Uterus (tissue), 4 donors: ENCODE measurements at places on chromosomes 5 and 9. TPM values are rescaled to one million over a fixed set of nuclear protein-coding genes. Genes with fewer than 3 reads are reported as not detected.

- no peak overlapping the region for H3K4me3 ChIP-seq
- DNase-seq: no peak
- H3K27me3 ChIP-seq: no peaks in the 10 kb centered on the region
- H3K36me3 ChIP-seq: no peaks in the 10 kb centered on the region
These were observed 223.2 kb downstream of the PBX3 start for GRCh38 chr9:125970340-125970739.

- H3K4me3 ChIP-seq: no peak overlapping the region
- peaks cover 12% of the 10 kb centered on the region for H3K4me1 ChIP-seq
- no peak for DNase-seq
- peak overlapping the region; percentile 84 for H3K27ac ChIP-seq
These were observed 16.6 kb downstream of the ATOX1 start for GRCh38 chr5:151741678-151742423.

The SPATA31A3 gene
- not detected for total RNA-seq

- no peak overlapping the region for H3K27ac ChIP-seq
- H3K27me3 ChIP-seq: no peaks in the 10 kb centered on the region
- DNase-seq: no peak
- H3K4me1 ChIP-seq: no peaks in the 10 kb centered on the region
- no peak overlapping the region for H3K4me3 ChIP-seq
These were observed 134.0 kb downstream of the DMRT2 start for GRCh38 chr9:1184146-1184545.

The C6 gene
- total RNA-seq: 2.0 TPM

DNA sequence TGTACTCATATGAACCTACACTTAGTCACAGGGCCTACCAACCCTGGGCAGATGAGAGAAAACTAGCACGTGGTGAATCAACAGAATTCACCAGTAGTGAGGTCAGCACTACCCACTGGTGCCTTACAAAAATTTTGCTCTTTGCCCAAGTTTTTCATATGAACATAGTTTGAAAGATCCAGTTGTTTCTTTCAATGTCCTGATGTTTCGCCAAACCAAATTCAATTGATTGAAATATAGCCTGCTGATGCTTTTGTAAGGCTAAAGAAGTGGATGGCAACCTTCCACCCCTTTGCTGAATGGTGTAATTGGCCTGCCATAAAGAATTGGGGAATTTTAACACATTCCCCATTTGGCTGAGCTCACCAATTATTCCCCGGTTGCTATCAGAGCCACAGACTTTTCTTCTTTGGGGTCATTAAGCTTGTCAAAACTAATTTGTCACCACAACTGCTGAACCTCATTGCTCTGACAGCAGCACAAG, 339.2 kb downstream of the GLIS3 start:
- no peaks in the 10 kb centered on the region for H3K36me3 ChIP-seq
- no peak for DNase-seq
- H3K27ac ChIP-seq: no peak overlapping the region
- H3K4me1 ChIP-seq: peaks cover 8% of the 10 kb centered on the region
- no peak overlapping the region for H3K4me3 ChIP-seq
- H3K27me3 ChIP-seq: no peaks in the 10 kb centered on the region

The FAM151B gene
- 5.0 TPM for total RNA-seq

- peak; percentile 27 for DNase-seq
- H3K27ac ChIP-seq: no peak overlapping the region
- no peaks in the 10 kb centered on the region for H3K27me3 ChIP-seq
- H3K4me3 ChIP-seq: no peak overlapping the region
- no peaks in the 10 kb centered on the region for H3K36me3 ChIP-seq
These were observed 75.4 kb downstream of the STK32A start for GRCh38 chr5:147310059-147310704.
